ENCODE measurements at places on chromosomes 13 and 19.

- no peak for DNase-seq
Measured at GRCh38 chr19:5557691-5558090, 10.1 kb downstream of the TINCR start.

DNA sequence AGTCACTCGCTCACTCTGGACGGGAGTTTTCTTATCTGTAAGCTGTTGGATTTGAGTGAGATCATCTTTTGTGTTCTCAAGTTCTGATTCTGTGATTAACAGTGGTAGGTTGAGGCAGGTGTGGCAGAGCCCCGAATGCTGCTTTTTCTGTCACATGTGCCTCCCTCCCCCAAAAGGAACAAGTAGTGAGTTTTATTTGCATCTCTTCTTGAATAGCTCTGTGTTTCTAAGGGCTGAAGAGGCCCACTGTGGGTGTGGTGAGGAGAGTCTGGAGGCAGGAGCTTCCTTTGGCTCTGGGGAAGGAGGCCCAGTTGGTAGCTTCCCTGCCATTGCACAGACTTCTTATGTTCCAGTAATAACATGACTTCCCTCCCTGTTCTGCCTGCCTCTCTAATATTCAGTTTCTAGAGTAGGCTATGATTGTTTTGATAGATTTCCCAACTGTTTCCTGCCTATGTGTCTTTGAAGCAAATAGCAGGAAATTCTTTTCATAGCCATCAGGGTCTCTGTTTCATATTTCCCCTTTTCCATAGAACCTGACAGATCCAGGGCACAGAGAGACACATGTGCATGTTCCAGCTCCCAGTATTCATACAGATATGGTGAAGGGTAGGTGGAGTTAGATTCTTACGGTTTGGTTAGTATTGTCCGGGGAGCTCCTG, 23.9 kb upstream of the CXCL17 start:
- DNase-seq: peak; percentile 9

GRCh38 chr13:113924184-113924901, 49.5 kb downstream of the C13orf46 start:
- DNase-seq: no peak

DNA sequence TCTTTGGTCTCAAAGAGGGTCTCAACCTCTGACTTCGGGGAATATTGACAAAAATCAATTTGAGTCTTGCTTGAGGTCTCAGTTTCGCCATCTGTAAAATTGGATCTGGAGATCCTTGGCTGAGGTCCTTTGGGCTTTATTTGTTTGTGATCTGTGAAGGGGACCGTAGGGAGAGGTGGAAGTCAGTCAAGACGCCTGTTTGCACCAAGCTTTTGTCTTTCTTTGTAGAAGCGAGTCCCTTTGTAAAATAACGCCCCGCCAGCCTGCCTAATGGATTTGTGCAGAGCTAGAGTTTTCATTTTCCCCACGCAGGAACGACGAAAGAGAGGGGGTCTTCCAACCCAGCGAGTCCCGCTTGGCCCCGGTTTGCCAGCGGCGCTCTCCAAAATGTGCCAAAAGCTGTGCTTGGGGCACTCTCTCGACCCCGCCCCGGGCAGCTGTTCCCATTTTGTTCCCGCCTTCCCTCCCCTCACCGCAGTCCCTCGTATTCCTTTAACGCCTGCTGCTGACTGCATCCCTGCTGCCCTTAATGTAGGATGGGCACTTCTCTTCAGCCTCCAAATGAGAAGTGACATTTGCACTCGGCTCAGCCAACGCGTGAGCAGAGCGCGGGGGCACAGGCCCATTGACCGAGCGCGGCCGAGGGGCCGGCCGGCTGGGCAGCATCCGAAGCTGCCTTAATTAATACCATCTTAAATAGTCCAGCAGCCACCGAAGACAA, 13.0 kb downstream of the ZIC5 start:
- no peak for DNase-seq

GRCh38 chr19:23415561-23416191, 20.4 kb upstream of the ZNF91 start:
- DNase-seq: no peak

GRCh38 chr19:29678484-29679106, 13.3 kb downstream of the PLEKHF1 start:
- DNase-seq: no peak

DNA sequence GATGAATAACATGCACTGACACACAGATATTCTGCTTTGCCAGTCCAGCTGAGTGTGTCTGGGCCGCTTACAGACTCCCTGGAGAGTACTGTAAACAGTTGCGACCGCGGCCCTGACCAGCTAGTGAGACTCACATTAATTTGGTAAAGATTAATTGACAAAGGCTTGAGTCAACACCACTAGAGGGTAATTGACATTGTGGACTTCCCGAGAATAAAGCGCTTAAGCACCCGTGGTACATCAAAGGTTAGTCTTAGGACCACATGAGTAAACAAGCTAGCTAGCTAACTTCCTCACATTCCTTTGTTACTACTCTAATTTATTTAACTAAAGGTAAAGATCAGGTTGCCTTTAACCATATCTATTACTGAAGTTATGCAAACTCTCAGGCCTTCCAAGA, 624.4 kb upstream of the ARGLU1 start:
- no peak for DNase-seq

GRCh38 chr19:7899751-7900378, 3.8 kb upstream of the MAP2K7 start:
- no peak for DNase-seq

DNA sequence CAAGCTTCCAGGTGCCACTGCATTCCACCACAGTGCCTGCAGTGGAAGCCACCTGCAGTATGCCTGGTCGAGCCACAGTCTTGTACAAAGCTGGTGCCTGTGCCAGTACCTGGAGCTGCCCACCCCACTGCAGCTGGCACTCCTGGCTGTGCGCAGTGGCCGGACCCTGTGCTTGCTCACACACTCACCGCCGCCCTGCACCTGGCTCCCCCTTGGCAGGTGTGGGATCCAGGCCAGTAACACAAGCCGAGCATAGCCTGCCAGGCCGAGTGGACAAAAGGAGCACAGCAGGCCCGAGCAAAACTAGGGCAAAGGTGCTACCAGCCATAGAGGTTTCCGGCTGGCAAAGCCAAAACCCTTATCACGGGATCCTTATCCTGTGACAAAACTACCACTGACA, 18.5 kb downstream of the UGGT2 start:
- DNase-seq: no peak

All from fibroblast of skin of scalp (primary cell).